ENCODE measurements at places on chromosomes 11 and 22.

GRCh38 chr11:43267856-43268580 is 43.8 kb upstream of the API5 start:
- no peak for DNase-seq

DNA sequence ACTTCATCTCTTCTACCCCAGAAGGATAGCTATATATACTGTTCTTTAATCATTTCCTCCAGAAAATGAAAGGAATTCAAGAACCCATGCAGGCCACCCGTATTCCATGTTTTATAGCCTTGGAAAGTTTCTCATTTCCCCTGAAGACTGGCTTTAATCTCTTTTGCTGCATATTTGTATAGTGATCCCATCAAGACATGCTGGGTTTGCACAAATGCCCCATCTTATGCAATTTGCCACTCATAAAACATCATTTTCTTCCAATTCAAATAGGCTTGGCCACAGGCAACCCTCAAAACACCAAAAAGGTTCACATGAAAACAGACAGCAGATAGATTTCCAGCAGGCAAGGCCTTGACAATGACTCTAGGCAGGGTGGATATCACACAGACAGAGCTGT is 28.3 kb upstream of the APOA1 start:
- no peak for DNase-seq

GRCh38 chr11:76798671-76799065 is 15.5 kb downstream of the TSKU start:
- DNase-seq = no peak

- DNase-seq = no peak
These were observed 26.2 kb downstream of the SPATA19 start for GRCh38 chr11:133819114-133819513.

DNA sequence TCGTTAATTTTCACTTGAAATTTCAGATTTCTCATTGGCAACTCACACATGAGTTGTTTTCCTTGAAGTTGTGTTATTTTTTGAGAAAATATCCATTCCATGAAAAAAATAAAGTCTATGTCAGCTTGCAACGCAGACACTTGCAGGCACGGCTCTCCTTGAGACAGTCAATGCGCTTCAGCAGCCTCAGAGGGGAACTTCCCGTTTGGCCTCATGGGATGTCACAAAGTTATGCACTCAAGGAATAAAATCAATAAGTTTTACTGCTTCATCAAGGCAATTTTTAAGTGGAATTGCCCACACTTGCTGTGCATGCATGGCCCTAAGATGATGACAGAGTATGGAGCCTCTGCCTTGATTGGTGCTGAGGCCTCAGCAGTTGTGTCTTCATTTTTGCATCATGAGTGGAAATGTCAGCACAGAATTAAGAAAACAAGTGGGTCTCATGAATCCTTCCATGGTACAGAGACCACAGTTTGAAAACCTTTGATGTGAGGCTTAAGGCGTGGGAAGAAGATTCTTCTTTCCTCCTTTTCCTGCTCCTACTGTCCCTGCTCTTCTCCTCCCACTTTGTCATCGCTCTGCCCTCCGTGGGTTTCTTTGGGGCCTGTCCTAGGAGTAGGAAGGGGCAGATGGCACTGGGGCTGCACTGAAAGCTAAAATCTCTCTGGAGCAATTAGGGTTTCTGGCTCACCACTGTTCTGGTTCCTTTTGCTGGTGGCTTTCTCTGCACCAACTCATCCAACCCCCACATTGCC is 509.0 kb upstream of the B3GAT1 start:
- DNase-seq = no peak

GRCh38 chr11:87097582-87097981 is 59.8 kb downstream of the TMEM135 start:
- DNase-seq = peak; percentile 7

DNA sequence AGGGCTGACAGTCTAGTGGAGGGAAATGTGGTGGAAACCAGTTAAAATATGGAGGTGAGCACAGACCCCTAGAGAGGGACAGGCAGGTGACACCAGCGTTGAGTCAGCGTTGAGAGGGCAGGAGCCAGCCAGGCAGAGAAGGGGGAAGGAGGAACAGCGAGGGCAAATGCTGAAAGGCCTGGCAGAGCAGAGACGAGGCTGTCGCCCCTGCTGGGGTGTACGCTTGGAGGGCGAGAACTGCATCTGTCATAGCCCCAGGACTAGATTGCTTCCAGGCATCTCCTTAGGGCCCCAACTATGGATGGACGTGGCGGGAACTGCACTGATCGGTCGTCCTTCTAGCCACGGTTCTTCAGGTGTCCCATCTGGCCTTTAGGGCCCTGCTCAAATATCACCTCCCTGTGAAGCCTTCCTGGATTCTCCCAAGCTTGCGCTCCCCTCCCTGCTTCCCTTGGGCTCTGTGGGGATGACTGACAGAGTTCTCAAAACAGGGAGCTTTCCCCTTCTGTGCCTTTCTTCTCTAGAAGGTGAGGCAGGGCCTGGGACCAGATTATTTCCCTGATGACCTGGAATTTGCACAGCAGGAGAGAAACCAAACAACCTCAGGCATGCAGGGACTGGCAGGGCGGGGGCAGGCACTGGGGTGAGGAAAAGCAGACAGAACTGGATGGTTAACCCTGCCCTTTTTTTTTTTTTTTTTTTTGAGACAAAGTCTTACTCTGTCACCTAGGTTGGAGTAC is 11.1 kb downstream of the SYNGR1 start:
- no peak for DNase-seq

DNA sequence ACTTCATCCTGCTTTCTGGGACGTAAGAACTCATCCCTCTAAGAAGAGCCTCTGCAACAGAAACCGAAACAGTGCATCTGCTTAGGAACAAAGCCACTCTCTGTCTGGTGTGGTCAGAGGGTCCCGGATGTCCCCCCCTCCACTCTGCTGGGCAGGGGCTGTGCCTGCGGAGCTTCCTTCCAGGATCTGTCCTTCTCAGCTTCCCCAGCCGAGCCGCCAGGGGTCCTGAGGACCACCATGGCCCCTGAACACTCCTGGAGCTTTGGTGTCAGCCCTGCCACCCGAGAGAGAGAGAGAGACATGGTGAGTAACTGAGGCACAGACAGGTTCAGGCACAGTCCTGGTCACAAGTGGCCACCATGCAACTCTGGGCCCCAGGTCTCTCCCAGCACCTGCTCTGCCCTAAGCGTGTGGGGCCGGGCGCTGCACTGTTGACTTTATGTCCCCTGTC is 24.4 kb upstream of the MGAT3 start:
- no peak for DNase-seq

GRCh38 chr22:33389936-33390335 is 331.8 kb upstream of the SYN3 start:
- DNase-seq = no peak

GRCh38 chr11:44813401-44813800 is 86.6 kb downstream of the TSPAN18 start:
- no peak for DNase-seq

DNA sequence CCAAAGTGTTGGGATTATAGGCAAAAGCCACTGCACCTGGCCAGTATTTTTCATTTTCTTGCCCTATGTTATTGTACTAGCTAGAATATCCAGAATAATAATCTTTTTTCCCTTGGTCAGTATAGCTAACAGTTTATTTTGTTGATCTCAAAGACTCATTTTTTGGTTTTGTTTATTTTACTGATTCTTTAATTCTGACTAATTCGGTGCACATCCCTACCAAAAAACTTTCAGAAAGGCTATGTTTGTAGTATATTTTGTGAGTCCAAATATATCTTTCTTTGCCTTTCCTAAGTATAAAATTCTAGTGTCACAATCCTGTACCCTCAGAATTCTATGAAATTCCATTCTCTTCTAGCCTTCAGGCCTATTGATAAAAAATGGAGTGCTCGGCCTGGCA is 84.3 kb downstream of the PHF21A start:
- DNase-seq = no peak

DNA sequence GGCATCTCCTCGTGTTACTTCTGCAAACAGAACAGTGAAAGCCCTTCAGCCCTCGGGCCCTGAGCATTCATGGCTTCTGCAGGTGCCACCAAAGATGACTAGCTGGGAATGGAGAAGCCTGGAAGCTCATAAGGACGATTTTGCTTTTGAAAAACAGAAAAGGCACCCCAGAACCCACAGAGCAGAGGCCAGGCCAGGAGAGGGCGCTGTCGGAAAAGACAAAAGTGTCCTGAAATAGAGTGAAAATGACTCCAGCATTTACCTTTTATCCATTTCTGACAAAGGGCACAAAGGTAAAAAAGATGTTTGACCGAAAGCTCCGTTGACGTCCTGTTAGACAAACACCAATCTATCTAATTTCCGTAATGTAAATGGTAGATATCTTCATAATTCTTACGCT is 37.6 kb downstream of the ZNF195 start:
- peak; percentile 73 for DNase-seq

- DNase-seq = no peak
These were observed 87.3 kb upstream of the DBX1 start for GRCh38 chr11:20247591-20248007.

GRCh38 chr22:29641042-29641699 is 37.7 kb downstream of the NF2 start:
- no peak for DNase-seq

- DNase-seq = no peak
These were observed 436.2 kb downstream of the BUD13 start for GRCh38 chr11:116336540-116336939.

DNA sequence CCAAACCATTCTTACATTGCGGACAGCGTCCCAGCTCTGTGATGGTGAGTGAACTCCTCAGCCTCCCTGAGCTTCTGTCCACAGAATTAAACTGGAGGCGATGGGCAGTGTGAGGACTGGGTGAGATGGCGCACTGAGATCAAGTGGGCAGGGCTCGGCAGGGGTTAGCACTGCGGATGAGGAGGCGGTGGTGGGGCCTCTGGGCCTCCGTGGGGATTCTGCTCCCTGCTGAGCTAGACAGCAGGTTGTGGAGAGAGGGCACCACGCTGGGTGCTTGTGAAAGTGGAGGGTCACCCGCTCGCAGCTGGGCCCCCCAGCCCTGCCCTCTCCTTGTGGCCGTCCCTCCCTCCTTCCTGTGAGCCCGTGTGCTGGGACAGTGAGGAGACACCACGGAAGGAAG is 25.6 kb upstream of the PARVG start:
- DNase-seq = no peak

DNA sequence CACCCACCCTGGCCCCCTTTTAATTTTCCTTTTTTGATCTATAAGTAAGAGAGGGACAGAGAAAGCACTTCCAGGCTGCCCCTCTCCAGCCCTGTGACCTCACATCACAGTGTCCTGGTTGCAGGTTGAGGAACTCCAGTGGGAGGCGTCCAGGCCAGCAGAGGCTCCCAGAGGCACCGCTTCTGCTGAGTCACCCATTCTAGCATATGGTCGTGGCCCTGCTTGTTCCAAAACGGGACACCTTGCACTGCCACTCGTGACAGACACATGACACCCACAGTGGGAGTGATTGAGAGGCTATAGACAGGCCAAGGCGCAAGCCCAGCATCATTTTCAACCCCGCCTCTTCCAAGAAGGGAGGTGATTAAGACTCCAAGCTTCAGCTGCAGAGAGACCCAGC is 16.0 kb upstream of the TMPRSS4 start:
- DNase-seq = no peak

DNA sequence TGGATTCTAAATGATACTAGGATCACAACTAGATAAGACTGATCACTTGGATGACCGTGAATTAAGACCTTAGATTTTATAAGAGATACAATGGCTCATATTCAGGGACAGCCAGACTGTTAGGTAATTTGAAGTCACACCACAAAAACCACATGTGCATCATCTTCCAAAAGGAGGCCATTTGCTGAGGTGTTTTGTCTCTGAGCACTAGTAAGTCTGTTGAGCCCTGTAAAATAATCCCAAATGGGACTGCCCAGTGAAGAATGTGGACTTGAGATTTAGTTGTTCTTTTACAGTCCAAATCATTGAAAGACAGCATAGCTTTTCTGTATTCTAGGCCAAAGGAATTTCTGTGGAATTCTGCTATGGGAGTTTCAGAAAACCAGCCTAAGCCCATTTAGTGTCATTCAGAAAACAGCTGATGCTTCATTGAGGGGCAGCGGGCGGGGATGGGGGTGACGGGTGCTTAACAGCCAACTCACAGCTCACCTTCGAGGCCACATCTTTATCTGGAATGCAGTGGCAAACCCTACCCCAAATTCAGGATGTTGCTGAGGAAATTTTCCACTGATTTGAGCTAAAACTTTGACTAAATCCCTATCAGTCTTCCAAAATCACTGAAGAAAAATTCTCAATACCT is 80.1 kb upstream of the BIRC3 start:
- DNase-seq = no peak

GRCh38 chr11:102256251-102256650 is 61.0 kb upstream of the BIRC3 start:
- no peak for DNase-seq

DNA sequence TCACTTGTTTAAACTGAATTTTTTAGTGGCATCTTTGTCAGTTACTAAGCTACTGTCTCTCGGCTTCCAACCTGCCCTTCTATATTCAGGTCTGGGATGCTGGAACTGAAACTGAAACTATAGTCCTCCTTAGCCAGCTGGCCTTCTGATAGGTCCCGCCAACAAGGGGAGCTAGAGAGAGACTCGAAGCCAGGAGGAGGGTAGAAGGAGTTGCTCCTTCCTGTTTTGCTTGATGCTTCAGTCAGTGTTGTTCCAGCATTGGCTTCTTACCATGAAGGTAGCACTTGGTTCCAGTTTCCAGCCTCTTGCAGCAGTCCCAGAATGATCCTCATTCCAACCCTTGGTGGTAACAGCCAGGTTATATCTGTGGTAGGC is 32.9 kb upstream of the HORMAD2 start:
- DNase-seq = no peak

DNA sequence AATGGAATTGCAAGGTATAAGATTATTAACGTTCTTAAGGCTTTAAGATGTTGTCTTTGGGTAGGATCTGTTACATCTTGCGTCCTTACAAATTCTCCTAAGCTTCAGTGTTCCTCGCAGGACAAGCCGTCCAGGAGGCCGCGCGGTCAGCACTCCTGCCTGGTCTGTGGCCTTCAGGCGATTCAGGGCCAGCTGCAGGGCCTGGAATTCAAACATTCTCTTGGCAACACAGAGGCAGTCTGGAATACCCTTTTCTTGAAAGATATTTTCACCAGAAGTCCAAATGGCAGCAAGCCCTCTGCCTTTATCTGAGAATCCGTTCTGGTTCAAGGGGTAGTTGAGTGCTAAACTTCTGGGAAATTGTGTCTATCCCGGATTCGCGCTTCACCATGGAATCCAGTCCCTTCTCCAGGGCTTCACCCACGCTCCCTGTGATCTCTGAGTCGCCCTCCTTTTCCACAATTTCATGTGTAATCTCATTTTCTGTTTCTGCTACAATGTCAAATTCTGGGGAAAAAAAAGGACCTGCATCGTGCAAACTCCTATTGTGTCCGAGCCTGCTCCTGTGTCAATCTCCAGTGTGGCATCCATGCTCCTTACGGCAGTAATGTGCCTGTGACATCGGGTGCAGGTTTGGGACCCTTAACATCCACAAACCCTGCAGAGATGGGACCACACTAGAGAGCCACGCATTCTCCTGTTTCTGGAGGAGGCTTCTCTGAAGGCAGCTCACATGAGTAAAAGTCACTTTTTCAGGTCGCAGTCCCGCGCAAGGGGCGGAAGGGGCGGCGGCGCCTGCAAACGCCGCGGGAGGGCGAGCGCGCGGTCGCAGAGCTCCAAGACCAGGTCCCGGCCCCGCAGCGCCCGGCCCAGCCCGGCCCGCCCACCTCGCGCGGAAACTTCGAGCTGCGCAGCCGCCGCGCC is 25.4 kb upstream of the SORL1 start:
- peak; percentile 53 for DNase-seq

- no peak for DNase-seq
These were observed 494.0 kb downstream of the MIAT start for GRCh38 chr22:27151407-27151806.

GRCh38 chr11:126403658-126404057 is 48.2 kb downstream of the ST3GAL4 start:
- no peak for DNase-seq

GRCh38 chr11:64034411-64034811 is 1.3 kb upstream of the FLRT1 start:
- no peak for DNase-seq

Measured in stimulated activated CD4-positive, alpha-beta T cell treated with anti-CD3 and anti-CD28 coated beads, Interleukin-2, amount 100 ng/mL, for 48 hours (primary cell).